ENCODE measurements at places on chromosomes 11 and 22. TPM values are rescaled to one million over a fixed set of nuclear protein-coding genes. Genes with fewer than 3 reads are reported as not detected.

Gene CDCA5
- 0.83 TPM for polyA plus RNA-seq

- no peaks in the 10 kb centered on the region for H3K4me1 ChIP-seq
- H3K36me3 ChIP-seq, result no peaks in the 10 kb centered on the region
- no peak for DNase-seq
- no peak overlapping the region for H3K27ac ChIP-seq
- H3K27me3 ChIP-seq, result no peaks in the 10 kb centered on the region
- no peak overlapping the region for H3K4me3 ChIP-seq
Measured at GRCh38 chr11:61092280-61092766, 10.0 kb upstream of the CD5 start.

Gene OR52I2
- polyA plus RNA-seq, result not detected

Gene PTPRCAP
- polyA plus RNA-seq, result 1.1 TPM

DNA sequence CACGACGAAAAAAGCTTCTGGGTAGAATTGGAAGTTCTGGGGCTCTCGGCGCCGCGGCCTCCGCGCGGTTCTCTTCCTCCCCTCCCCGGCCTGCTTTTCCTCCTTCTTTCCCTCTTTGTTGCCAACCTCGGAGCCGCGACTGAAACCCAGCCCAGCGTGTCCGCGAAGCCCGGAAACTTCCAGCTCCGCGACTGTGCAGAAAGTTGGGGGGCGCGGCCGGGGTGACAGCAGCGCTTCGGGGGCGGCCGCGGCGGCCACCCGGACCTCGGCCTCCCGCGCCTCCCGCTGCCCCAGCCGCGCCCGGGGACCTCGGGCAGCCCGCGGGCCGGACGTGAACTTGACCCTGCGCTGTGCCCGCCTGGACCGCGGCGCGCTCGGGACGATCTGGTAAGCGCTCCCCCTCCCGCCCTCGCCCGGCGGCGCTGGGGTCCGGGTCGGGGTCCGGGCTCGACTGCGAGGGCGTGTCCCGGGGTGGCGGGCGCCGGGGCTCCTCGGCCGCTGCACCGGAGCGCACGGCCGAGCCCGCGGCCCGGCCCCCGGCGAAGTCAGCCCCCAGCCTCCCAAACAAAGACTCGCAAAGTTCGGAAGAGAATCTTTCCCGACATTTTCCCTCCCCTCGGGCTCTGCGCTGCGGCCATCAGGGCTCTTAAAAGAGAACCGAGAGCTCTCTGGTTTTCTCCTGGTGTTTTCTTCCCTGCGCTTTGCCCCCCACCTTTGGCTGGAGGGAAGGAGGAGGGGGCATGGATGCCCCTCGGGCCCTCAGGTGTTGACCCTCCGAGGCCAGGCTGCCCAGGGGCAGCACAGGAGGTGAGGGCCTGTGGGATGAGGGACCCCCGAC is 67.9 kb upstream of the WNT7B start:
- H3K27ac ChIP-seq, result peak overlapping the region; percentile 93
- DNase-seq, result peak; percentile 76
- H3K4me3 ChIP-seq, result peak overlapping the region; percentile 36
- H3K4me1 ChIP-seq, result peaks cover 22% of the 10 kb centered on the region
- no peaks in the 10 kb centered on the region for H3K36me3 ChIP-seq

Gene ZP1
- 0.33 TPM for polyA plus RNA-seq

DNA sequence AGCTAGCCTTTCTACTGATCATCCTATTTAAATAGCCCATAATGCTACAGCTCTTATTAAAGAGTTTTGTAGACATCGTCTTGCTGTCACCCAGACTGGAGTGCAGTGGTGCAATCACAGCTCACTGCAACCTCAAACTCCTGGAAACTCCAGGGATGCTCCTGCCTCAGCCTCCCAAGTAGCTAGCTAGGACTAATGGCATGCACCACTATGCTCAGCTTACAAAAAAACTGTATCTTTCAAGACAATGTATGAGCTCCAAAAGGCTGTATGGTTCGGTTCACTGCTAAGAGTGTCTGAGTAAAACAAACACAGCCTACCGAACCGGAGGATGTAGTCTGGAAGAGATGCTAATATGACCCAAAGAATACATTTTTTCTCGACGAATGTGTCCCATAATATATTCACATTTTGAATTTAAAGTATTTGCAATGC is 2.6 kb downstream of the TAF1D start:
- peak overlapping the region; percentile 17 for H3K27ac ChIP-seq
- peak overlapping the region; percentile 78 for H3K4me3 ChIP-seq
- H3K27me3 ChIP-seq, result no peaks in the 10 kb centered on the region
- H3K4me1 ChIP-seq, result peaks cover 13% of the 10 kb centered on the region
- peaks cover 34% of the 10 kb centered on the region for H3K36me3 ChIP-seq

GRCh38 chr11:46920755-46921154 is 2.4 kb upstream of the LRP4 start:
- DNase-seq, result peak; percentile 40
- H3K27ac ChIP-seq, result peak overlapping the region; percentile 64
- no peaks in the 10 kb centered on the region for H3K27me3 ChIP-seq
- peaks cover 33% of the 10 kb centered on the region for H3K4me1 ChIP-seq

- H3K4me3 ChIP-seq, result no peak overlapping the region
- H3K27ac ChIP-seq, result no peak overlapping the region
- DNase-seq, result no peak
- H3K27me3 ChIP-seq, result no peaks in the 10 kb centered on the region
- no peaks in the 10 kb centered on the region for H3K36me3 ChIP-seq
Measured at GRCh38 chr22:20180245-20180630, 29.4 kb upstream of the CCDC188 start.

GRCh38 chr11:109040303-109040702 is 375.4 kb downstream of the DDX10 start:
- H3K4me3 ChIP-seq, result no peak overlapping the region
- H3K27me3 ChIP-seq, result no peaks in the 10 kb centered on the region
- H3K27ac ChIP-seq, result no peak overlapping the region
- DNase-seq, result no peak
- H3K4me1 ChIP-seq, result no peaks in the 10 kb centered on the region

- no peak overlapping the region for H3K4me3 ChIP-seq
- DNase-seq, result no peak
- no peaks in the 10 kb centered on the region for H3K27me3 ChIP-seq
- no peaks in the 10 kb centered on the region for H3K36me3 ChIP-seq
- peaks cover 47% of the 10 kb centered on the region for H3K4me1 ChIP-seq
Measured at GRCh38 chr11:12728417-12728816, 54.2 kb downstream of the TEAD1 start.

GRCh38 chr22:26169315-26170111 is at the start of gene SEZ6L:
Gene SEZ6L (plus strand): TSS chr22:26169462. CDS start chr22:26169670, 208 bp downstream.
- peaks cover 51% of the 10 kb centered on the region for H3K27me3 ChIP-seq
- peak; percentile 26 for DNase-seq
- H3K27ac ChIP-seq, result no peak within 1 kb of the TSS
- H3K4me1 ChIP-seq, result no peaks in the 10 kb centered on the region

DNA sequence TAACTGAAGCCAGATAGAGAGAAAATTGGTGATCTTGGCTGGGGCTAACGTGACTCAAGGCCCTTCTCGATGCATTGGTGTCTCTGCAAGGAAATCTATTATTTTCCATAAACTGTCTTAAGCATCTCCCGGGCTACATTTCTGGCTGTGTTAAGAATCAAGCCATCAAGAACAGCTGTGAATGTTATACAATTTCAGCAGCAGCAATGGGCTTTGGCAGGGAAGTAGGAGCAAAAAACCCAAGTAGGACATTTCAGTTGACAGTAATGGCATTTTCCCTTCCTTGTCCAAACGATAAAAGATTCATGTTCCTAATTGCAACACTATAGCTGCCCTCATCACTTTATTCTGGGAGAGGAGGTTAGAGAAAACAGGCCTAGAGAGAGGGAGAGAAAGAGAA is 335.0 kb downstream of the CADM1 start:
- DNase-seq, result no peak
- H3K27ac ChIP-seq, result no peak overlapping the region
- no peaks in the 10 kb centered on the region for H3K36me3 ChIP-seq
- no peaks in the 10 kb centered on the region for H3K27me3 ChIP-seq

GRCh38 chr11:117882311-117882905 is 6.0 kb upstream of the FXYD6 start:
- no peak for DNase-seq
- no peak overlapping the region for H3K4me3 ChIP-seq
- no peaks in the 10 kb centered on the region for H3K36me3 ChIP-seq
- H3K27ac ChIP-seq, result no peak overlapping the region

Gene OR4D10
- polyA plus RNA-seq, result not detected

Gene PLEKHB1
- polyA plus RNA-seq, result 0.82 TPM

GRCh38 chr22:25898707-25899365 is 156.8 kb downstream of the MYO18B start:
- H3K27me3 ChIP-seq, result no peaks in the 10 kb centered on the region
- no peaks in the 10 kb centered on the region for H3K4me1 ChIP-seq
- peaks cover 75% of the 10 kb centered on the region for H3K36me3 ChIP-seq
- no peak overlapping the region for H3K4me3 ChIP-seq

DNA sequence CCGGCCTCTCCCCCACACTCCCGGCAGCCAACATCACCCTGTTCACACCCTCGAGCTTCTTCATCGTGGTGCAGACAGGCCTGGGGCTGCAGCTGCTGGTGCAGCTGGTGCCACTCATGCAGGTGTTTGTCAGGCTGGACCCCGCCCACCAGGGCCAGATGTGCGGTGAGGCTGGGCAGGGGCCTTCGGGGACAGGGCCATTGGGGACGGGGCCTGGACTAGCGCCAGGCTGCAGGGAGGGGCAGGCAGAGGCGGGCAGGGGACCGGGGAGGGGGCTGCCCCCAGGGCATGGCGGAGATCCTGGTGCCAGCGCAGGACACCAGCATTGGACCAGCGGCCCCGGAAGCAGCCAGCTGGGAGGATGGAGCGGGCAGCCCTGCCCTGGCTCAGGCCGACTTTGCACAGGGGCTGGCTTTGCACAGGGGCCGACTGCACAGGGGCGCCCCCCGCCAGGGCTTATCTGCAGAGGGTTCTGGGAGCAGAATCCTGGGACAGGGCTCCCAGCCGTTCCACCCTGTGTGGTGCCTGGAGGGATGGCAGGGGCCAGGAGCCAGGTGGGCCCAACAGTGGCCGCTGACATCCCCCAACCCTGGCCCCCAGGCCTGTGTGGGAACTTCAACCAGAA is 8.6 kb downstream of the MUC5B start:
- H3K4me1 ChIP-seq, result no peaks in the 10 kb centered on the region
- H3K36me3 ChIP-seq, result no peaks in the 10 kb centered on the region
- no peak for DNase-seq
- no peak overlapping the region for H3K4me3 ChIP-seq
- no peak overlapping the region for H3K27ac ChIP-seq

Gene SHANK2
- under 0.01 TPM for polyA plus RNA-seq

DNA sequence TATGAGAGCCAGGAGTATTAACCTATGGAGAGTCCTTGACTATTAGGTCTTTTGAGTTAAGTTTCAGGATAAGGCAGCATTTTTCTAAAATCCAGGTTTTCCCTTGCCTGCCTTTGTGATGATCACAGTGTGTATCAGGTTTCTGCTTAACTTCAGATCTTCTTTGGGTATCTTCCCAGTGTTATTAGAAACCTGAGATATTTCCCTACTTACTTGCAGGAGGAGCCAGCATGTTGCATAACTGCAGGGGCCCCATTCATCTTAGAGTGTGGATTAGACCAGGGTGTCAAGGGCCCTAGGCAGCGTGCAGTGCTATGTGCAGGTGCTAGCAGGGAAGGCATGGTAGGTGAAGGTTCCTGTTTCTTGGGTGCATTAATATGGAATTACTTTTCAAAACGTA is 69.5 kb downstream of the ZNRF3 start:
- H3K36me3 ChIP-seq, result no peaks in the 10 kb centered on the region
- no peaks in the 10 kb centered on the region for H3K27me3 ChIP-seq
- H3K27ac ChIP-seq, result no peak overlapping the region
- no peak overlapping the region for H3K4me3 ChIP-seq
- H3K4me1 ChIP-seq, result peaks cover 13% of the 10 kb centered on the region
- no peak for DNase-seq

GRCh38 chr11:73425108-73425507 is 48.9 kb downstream of the RELT start:
- H3K4me3 ChIP-seq, result no peak overlapping the region
- no peak overlapping the region for H3K27ac ChIP-seq
- H3K27me3 ChIP-seq, result no peaks in the 10 kb centered on the region
- no peaks in the 10 kb centered on the region for H3K36me3 ChIP-seq

DNA sequence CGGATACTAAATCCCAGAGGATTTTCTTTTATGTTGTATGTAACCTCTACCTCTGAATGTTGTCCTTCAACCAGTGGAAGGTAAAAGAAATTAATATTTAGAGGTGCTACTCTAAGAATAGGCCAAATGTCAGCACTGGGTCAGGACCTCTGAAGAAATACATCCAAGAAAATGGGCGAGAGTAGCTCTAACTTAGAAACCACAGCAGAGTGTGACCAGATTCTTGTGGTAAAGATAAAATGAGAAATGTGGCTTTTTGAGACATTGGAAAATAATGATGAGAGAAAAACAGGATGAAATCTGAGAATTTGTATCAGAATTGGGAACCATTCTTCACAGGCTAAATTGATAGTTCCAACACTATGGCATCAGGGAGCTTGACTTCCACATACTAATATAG is 63.5 kb downstream of the CSTPP1 start:
- no peak for DNase-seq
- no peak overlapping the region for H3K27ac ChIP-seq
- no peaks in the 10 kb centered on the region for H3K27me3 ChIP-seq
- H3K36me3 ChIP-seq, result no peaks in the 10 kb centered on the region
- H3K4me1 ChIP-seq, result peaks cover 29% of the 10 kb centered on the region

- no peak overlapping the region for H3K4me3 ChIP-seq
- no peaks in the 10 kb centered on the region for H3K27me3 ChIP-seq
- H3K4me1 ChIP-seq, result peaks cover 12% of the 10 kb centered on the region
- peak overlapping the region; percentile 52 for H3K27ac ChIP-seq
- H3K36me3 ChIP-seq, result no peaks in the 10 kb centered on the region
Measured at GRCh38 chr11:72773291-72773690, 20.6 kb downstream of the STARD10 start.

DNA sequence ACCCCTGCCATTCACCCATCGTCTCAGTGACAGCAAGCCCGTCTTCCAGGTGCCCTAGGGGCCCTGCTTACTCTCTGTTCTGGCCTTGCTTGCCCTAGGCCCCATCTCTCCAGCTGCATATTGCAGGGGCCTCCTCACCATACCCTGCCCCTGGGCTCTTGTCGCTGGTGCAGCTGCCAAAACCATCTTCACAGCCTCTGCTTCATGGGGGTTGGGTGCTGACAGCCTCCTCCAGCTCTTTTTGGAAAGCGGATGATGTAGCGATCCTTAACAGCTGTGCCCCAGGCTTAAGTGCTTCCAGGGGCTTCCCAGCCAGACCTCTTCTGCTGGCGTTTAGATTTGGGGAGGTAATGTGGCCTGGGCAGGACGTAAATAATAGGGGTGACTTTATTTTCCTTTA is 61.2 kb upstream of the SUSD2 start:
- H3K27me3 ChIP-seq, result no peaks in the 10 kb centered on the region
- no peak overlapping the region for H3K4me3 ChIP-seq
- peak; percentile 52 for DNase-seq
- H3K36me3 ChIP-seq, result peaks cover 8% of the 10 kb centered on the region
- no peaks in the 10 kb centered on the region for H3K4me1 ChIP-seq

DNA sequence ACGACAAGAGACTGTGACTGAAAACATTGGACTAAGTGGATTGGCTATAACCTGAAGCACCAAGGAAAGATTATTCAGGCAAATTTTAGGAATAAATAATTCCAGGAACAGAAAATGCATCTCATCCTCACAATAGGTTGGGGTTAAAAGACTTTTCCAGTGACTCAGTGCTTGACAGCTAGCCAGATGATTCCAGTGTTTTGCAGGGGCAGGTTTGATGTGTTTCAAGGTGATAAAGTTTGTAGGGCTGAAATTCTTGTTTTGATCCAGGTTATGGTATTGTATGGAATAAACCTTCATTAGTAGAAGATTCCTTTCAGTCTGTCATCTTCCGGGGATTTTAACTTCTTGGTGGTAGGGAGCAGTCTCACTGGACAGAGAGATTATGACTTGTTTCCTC is 2.3 kb downstream of the EXT2 start:
- no peaks in the 10 kb centered on the region for H3K4me1 ChIP-seq
- no peak for DNase-seq
- no peak overlapping the region for H3K27ac ChIP-seq
- H3K4me3 ChIP-seq, result no peak overlapping the region
- H3K36me3 ChIP-seq, result no peaks in the 10 kb centered on the region

Measured in heart left ventricle (tissue), 16 donors.